ENCODE measurements at places on chromosomes 5 and 9.

DNA sequence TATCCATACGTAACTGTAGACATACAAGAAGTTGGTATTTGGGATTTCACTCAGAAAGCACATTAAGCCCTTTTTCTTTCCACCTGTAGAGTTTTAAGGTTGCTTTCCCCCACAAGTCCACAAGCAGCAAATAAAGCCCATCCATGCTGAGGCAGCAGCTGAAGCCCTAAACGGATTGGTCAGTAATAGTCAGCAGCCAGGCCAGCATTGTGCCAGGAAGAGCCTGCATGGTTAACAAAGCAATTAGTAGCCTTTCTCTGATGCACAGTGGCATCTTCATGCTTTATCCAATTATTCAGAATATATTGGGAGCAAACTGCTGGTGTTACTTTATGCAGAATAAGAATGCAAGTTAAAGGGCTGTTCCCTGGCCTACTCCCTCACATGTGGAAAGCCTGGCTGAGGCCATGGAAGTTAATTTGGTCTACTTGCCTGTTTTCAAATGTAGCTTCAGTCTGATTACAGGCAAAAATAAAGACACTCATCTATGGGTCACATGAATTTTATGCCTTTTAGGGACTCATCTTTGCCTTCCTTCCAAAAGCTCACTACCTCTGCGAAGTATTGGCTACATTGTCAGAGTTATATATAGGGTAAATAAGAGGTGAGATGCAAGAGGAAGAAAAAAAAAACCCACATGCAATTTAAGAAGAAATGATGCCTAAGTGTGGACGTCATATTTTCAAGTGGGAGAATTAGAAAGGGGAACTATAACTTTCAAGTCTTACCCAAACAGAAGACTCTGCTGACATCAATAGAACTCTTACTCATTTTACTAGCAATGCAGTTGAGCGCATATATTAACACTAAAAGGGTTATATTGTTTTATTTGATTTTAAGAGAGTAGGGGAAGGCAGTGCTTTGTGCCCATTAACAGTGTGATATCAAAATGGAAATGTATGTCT is 15.9 kb downstream of the EBF1 start:
- DNase-seq, result no peak

DNA sequence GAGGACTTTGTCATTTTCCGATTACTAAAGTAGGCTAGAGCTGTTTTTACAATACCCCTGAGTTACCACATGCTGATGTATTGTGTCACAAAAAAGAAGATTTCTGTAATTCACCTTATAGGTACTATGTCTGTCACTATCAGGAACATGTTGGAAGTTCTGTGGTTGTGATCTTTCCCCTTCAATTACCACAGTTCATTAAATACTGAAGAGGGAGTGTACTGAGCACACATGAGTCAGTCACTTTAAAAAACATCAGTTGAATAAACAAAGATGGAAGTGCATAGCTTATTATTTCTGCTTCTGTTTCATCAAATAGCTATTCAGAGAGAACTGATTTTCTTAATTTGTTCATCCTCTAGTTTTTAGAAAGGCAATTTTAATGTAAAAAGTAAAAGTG is 31.7 kb downstream of the AP3S1 start:
- DNase-seq, result peak; percentile 33

DNA sequence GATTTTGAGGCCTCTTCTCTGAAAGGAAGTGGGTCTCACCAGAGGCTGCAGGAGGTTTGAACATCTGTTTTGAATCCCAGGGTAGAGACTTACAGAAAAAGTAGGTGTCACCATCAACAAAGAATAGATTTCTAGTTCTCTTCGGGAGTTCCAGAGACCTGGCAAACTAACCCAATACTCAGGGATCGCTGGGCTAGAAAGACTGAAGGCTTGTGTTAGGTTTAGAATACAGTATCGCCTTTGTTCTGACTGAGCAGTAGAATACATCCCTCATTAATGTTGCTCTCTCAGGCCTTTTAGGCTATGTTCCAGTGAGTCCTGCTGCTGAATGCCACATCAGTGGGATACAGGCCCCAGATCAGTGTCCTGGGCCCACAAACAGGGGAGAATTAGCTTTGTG is 27.2 kb downstream of the RUSC2 start:
- no peak for DNase-seq

DNA sequence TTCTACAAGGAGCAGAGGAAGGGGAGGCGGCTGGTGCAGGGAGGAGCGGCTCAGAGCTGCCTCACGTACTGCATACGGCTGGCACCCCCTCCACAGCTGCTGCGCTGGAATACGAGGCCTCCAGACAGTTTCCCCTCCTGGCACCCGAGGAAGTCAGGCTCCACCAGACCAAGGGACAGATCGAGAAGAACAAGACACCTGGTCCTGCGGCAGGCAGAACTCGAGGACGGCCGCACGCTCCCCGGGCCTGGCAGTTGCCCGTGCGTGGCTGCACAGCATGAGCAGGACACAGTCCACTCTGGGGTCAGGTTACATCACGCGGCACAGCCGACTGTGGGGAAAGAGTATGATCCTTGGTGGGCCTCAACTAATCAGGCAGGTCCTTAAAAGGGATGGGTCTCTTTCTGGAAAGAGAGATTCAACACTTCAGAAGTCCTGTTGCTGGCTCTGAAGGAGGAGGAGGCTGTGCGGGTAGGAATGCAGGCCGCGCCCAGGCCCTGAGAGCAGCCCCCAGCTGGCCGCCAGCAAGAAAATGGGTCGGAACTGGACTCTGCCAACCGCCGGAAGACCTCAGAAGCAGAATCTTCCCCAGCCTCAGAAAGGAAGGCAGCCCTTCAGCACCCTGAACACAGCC is 11.6 kb downstream of the UBAC1 start:
- DNase-seq, result no peak

- DNase-seq, result no peak
Observed at GRCh38 chr9:97140566-97140965, 101.6 kb upstream of the CTSV start.

- DNase-seq, result peak; percentile 1
Observed at GRCh38 chr9:136052991-136053756, 41.9 kb downstream of the NACC2 start.

DNA sequence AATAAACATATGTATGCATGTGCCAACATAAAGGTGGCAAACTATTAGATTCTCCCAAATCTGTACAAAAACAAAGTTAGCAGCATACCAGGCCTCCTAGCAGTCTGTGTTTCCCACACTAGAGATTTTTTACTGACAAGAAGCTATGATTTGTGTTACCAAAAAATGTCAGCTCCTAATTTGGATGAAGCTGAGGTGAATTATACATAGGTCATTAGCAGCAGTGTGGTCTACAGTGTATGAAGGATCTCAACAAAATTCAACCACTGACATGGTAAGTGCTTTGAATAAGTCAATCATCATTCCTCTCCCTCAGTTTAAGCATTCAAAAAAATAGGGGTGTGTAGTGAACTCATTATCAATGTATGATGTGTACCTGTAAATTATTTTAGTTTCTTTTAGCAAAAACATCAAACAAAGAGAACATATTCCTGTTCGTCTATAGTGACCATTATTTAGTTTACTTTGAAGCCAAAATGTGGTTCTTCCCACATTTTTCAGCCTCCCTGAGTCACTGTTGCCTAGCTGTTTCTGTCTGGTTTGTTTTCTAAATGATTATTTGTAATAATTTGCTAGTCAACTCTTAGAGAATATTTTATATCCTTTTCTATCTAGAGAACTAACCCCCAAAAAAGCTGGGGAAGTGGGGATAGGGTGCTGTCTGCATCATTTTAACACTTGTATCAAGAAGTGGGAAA is 52.1 kb upstream of the RGMB start:
- DNase-seq, result no peak

- DNase-seq, result no peak
Observed at GRCh38 chr5:4571248-4571948, 568.7 kb upstream of the ADAMTS16 start.

DNA sequence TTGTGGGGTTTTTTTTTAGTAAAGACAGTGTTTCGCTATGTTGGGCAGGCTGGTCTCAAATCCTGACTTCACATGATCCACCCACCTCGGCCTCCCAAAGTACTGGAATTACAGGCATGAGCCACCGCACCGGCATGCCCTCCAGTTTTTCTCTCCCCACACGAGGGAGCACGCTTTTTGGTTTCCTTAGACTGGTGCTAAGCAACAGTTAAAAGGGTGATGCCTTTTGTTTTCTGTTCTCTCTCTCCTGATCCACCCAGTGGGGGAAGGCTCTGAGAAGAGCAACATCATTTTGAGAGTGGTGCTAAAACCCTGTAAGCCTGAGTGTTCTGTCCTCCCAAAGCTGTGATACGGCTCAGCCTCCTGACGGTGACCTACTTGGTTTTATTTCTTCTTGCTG is 146.6 kb downstream of the MAN2A1 start:
- DNase-seq, result no peak

- DNase-seq, result no peak
Observed at GRCh38 chr9:2027543-2028160, 12.5 kb downstream of the SMARCA2 start.

DNA sequence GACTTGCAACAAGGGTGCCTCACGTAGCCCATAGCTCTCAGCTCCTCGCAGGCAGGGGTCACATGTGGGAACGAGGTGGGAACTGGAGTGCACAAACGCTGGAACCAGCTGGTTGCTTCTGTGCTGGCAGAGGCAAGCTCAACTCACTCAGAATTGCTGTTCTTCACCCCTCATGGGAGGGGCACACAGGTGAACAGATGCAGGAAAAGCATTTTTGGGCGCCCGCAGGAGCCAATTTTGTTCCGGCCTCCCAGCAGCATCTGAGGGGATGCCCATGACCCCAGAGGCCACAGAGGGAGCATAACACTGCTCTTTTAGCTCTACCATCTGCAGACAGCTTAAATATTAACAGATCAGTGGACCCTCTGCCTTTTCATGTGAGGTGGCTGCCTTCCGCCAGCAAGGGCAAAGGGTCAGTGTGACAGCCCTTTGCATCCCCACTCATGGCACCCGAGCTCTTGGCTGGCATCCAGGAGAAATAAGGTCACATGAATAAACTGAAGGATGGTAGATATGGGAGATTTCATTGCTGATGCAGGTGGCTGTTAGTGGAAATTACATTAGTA is 196.2 kb downstream of the SLCO4C1 start:
- no peak for DNase-seq

- no peak for DNase-seq
Observed at GRCh38 chr9:90064248-90064647, 459.4 kb downstream of the GADD45G start.

DNA sequence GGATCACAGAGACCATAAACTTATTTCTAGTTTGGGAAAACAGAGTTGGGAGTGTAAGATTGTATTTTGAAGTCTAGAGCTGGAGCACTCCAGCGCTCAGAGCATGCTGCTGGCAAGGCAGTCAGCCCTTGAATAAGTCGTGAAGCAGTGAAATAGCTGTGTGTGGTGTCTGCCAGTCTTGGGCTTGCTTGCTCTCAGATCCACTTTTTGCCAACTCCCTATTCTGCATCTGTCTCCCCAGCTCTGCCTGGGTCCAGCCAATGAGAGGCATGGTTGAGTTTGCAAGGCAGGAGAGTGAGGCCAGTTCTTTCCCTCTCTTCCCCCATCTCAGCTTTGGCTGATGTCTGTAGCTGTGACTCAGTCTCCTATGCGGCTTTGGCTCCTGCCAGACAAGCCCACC is 23.3 kb upstream of the RASGRF2 start:
- DNase-seq, result no peak

DNA sequence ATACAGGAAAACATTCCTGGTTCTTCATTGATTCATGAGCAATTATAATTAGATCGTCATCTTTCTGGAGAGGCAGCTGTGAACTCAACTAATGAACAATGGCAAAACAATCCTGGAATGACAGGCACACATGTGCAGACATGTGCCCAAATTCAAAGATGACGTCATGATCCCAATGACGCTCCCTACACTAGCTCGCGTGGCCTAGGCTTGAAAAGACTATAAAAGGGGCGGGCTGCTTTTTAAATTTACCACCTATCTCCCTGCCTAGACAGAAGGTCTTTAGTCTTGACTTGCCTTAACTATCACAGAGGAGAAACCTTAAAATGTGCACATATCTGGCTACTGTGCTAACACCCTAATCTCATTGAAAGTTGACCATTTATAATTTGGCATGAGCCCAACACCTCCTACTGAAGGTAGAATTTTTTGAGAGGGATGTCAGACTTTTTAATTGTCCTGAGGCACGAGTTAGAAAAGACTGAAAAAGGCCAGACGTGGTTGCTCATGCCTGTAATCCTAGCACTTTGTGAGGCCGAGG is 88.2 kb downstream of the PRRT1B start:
- no peak for DNase-seq

GRCh38 chr5:14881826-14882225 is 10.2 kb upstream of the ANKH start:
- DNase-seq, result no peak

GRCh38 chr5:169538944-169539343 is 44.6 kb upstream of the SPDL1 start:
- DNase-seq, result no peak

- no peak for DNase-seq
Observed at GRCh38 chr5:42993516-42994245, 46.4 kb downstream of the ANXA2R start.

DNA sequence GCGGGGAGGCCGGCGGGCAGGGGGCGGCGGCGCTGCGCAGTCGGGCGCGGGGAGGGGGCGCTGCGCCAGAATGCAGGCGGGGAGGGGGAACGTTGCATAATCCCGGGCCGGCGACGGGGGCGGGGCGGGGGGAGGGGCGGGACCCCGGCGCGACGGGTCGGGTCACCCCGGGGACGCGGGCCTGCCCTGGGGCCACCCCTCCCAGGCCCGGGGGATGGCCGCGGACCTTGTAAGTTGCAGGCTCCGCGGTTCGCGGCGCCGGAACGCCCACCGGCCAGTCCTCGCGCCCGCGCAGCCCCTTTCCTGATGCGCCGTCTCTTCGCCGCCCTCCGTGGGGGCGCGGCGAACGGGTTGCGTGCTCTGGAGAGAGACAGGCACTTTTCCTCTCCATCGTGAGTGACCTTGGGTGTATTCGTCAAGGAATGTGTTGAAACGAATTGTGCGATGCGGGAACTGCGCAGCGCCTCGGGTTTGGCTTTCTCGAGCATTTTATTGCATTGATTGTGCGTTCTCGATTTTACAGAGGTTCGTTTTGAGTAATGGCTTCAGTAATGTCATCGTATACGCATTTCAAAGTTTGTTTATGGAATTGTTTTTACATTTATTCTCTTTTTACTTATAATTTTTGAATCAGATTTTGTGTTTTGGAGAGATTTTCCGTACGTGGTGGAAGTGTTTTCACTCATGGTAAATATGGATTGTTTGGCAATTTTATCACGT is 802 bp downstream of the SPIN1 start:
- DNase-seq, result peak; percentile 87

GRCh38 chr9:38120961-38121360 is 51.9 kb upstream of the SHB start:
- no peak for DNase-seq

Data from NCI-H1417 (cell line).